ENCODE measurements at places on chromosomes 11 and 22. TPM values are rescaled to one million over a fixed set of nuclear protein-coding genes. Genes with fewer than 3 reads are reported as not detected.

TMPRSS4 gene
- total RNA-seq: not detected

SPI1 gene
- not detected for total RNA-seq

ASCL3 gene
- total RNA-seq: not detected

IGLL1 gene
- total RNA-seq: not detected

OR56A1 gene
- total RNA-seq: not detected

PDGFD gene
- 13.0 TPM for total RNA-seq

RAB39A gene
- total RNA-seq: not detected

SLC15A3 gene
- total RNA-seq: 18.0 TPM

C11orf16 gene
- not detected for total RNA-seq

FGF4 gene
- not detected for total RNA-seq

KLHL22 gene
- total RNA-seq: 34.4 TPM

PARVA gene
- 38.6 TPM for total RNA-seq

BCL2L13 gene
- total RNA-seq: 66.0 TPM

TRIOBP gene
- 114 TPM for total RNA-seq

DLAT gene
- total RNA-seq: 52.1 TPM

DRICH1 gene
- not detected for total RNA-seq

PRSS23 gene
- total RNA-seq: 575 TPM

KCNJ1 gene
- total RNA-seq: under 0.01 TPM

ME3 gene
- total RNA-seq: 23.4 TPM

SMIM35 gene
- total RNA-seq: not detected

C1QTNF5 gene
- 11.0 TPM for total RNA-seq

YPEL4 gene
- 2.8 TPM for total RNA-seq

SMTNL1 gene
- total RNA-seq: not detected

LRRN4CL gene
- total RNA-seq: 9.6 TPM

INSC gene
- under 0.01 TPM for total RNA-seq
